ENCODE measurements at places on chromosomes 16 and 17. TPM values are rescaled to one million over a fixed set of nuclear protein-coding genes. Genes with fewer than 3 reads are reported as not detected.

DNA sequence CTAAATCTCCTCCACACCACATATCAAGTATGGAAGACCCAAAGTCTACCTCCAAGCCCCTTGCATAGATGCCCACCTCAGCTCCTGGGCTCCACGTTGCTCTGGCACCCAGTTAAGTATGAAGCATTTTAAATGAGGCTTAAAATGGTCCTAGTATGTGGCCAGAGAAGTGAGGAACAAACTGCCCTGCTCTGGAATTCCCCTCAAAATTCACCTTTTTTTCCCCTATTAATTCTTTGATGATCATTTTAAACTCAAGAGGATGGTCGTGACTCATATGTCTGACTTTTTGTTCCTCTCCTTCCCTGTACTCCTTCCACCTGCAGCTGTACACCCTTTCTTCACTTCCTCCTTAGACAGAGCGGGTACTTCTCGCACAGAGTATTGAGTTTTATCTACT lies 234.5 kb upstream of the MYOCD start:
- DNase-seq: peak; percentile 85

- no peak for DNase-seq
Measured at GRCh38 chr16:8677481-8677880, 3.1 kb downstream of the ABAT start.

DNA sequence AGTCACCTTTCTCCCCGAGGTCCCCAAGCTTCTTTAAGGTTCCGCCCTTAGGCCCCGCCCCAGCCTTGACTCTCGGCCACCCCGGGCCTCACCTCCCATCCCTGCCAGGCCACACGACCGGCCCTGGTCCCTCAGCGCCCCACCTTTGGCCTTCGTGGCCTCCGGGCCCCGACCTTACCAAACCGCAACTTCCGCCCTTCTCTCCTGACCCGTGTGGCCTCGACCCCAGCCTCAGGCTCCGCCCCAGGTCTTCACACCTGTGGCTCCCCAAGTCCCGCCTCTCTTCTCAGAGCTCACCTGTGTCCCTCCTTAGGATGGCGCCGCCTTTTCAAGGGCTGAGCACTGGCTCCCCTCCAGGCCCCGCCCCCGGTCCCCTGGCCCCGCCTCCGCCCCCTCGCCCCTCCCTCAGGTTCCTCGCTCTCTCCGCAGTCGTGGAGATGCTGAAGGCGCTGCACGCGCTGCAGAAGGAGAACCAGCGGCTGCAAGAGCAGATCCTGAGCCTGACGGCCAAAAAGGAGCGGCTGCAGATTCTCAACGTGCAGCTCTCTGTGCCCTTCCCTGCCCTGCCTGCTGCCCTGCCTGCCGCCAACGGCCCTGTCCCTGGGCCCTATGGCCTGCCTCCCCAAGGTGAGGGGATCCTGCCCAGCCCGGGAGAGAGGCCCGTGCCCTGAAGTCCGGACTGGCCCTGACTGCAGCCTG lies 10.0 kb upstream of the CISD3 start:
- no peak for DNase-seq

SLC7A5 gene
- 55.0 TPM for polyA plus RNA-seq

DNA sequence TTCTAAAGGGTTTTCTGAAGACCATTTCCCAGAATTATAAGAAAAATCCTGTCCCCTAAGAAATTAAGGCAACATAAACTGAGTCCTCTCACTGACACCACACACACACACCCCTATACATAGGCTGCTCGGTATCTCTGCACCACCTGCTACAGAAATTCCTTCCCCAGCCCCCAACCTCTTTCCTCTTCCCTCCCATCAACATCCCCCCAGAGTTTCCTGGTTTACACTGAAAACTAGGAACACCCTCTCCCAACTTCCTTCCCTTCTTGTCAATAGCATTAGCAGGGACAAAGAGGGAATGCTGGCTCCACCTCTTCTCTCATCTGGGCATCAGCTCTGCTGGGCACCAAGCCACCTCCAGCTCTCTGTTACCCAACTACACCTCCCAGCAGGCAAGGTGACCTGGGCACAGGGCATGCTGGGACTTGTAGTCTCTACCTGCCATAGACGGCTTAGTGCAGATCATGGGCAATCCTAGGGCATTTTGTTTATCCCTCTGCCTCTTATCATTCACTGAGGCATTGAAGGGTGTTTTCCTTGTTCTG lies 15.7 kb downstream of the CAVIN1 start:
- DNase-seq: no peak

TMC5 gene
- not detected for polyA plus RNA-seq
